Adipocyte (in vitro differentiated cells): ENCODE measurements at places on chromosomes 2 and 18.
A peak's percentile ranks its signal among the peaks of the same experiment; 100 is the strongest.

- peak; percentile 72 for DNase-seq
These were observed 170.2 kb downstream of the PRKCE start for GRCh38 chr2:45821558-45822271.

- no peak for DNase-seq
These were observed 15.0 kb downstream of the FZD5 start for GRCh38 chr2:207754498-207755383.

- DNase-seq: no peak
These were observed 37.0 kb downstream of the PUM2 start for GRCh38 chr2:20313659-20314058.

DNA sequence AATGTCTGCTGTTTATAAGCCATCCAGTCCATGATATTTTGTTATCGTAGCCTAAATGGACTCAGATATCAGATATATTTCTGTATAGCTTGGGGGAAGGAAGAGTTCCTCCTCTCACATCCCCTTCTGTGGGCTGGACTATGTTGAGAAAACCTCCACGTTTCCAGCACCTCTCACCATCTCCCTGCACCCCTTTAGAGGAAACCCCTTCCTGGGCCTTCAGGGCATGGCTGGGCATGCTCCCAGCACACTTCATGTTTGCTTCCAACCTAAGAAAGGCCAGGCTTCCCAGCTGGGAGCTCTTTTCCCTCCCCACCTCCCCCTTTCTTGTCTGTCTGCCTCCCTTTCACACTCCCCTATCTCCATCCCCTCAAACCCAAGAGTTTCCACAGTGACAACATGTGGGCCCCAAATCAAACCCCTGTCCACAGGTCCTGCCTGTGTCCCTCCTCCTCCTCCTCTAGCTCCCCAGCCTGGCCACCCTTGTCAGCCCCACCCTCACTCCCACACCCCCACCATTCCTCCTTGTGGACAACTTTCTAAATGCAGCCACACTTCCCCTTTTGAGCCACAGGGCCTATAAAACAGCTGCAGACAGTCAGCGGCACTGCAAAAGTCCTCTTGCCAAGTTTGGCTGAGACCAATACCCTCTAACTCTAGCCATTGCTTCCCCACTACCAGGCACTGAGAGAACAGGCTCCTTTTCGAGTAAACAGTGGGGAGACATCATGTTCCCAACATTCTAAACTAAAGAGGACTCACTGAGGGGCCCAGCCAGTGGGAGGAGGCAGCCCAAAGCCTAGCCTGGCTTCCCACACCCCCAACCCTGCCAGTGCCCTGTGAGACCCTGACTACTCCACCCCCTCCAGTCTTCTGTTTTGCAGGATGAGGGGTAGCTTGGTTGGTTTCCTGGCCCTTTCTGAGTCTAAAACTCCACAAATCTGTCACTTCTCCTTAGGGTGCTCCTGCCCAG, 120.5 kb downstream of the ZFP36L2 start:
- DNase-seq: peak; percentile 66

GRCh38 chr2:239139566-239139965, 261.3 kb downstream of the HDAC4 start:
- DNase-seq: no peak

DNA sequence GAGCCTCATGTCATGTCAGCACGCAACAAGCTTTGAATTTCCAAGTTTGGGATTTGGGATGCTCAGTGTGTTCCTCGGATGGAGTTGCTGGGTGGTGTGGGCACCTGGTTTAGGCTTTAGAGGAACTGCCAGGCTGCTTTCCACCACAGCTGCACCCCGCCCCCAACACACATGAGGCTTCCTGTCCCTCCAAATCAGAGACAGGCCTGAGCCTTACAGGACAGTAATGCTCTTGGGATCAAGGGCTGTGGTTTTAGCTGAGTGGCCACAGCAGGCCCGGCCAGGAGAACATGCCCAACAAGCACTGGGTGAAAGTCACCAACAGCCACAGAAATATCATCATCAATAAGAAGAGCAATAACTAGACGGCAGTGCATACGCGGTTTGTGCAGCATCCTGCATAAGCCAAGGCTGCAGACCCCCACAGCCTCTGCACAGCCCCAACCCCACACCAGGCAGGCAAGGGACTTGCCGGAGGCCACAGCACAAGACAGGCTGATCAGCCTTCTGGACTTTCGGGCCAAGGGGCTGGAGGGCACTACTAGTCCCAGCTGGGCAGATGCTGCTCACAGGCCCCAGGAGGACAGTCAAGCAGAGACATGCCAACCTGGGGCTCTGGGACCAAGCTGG, 29.7 kb upstream of the GPC1 start:
- no peak for DNase-seq

DNA sequence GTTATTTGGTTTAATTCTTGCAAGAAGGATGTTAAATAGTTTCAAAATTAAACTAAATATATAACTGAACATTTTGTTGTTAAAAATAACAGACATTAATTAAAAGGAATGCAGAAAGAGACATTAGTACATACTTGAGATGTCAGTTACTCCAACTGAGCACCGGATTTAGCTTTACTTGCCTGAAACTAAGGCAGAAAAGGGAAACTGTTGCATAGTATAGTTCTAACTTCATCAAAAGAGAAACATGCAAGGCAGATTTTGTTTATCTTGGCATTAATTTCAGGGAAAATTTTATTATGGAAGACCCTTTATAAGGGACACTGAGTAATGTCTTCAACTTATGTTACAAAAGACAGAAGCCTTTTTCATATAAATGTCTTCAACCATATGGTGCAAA, 218.3 kb downstream of the STK39 start:
- peak; percentile 53 for DNase-seq

GRCh38 chr18:63476668-63477067, at the start of gene SERPINB5:
Gene SERPINB5 (plus strand): TSS chr18:63476958. CDS start chr18:63484429, 7,471 bp downstream.
- no peak for DNase-seq

GRCh38 chr2:102703748-102704147, 58.1 kb upstream of the TMEM182 start:
- DNase-seq: peak; percentile 46

DNA sequence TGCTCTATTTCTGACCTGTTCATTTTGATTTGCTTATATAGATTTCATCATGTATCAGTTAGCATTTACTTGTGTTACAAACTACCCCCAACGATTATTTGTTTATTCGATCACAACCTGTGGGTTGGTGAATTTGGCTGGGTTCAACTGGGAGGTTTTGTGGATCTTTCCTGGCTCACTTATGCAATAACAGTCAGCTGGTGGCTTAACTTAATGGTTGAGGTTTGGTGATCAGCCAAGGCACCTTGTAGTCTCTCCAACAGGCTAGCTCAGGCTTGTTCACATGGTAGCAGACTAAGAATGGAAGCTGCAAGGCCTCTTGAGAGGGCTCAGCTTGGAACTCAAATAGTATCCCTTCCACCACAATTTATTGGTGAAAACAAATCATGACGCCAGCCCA, 5.4 kb upstream of the PUM2 start:
- peak; percentile 15 for DNase-seq

GRCh38 chr2:44817256-44817655, 124.2 kb upstream of the SIX3 start:
- DNase-seq: no peak

DNA sequence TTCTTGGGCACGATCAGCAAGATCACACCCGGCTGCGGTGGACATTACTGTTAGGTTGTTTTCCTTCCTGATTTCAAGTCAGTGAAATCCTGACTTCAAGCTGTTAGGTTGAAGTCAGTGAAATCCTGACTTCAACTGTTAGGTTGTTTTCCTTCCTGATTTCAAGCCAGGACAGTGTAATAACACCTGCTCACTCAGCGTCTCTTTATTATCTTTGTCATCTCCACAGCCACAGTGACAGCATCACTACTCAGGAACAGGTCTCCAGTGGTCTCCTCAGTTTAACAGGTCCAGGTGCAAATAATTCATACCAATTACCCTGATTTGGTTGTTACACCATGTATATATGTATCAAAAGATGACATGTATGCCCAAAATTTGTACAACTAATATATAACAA, 208.1 kb upstream of the REG3G start:
- DNase-seq: no peak

DNA sequence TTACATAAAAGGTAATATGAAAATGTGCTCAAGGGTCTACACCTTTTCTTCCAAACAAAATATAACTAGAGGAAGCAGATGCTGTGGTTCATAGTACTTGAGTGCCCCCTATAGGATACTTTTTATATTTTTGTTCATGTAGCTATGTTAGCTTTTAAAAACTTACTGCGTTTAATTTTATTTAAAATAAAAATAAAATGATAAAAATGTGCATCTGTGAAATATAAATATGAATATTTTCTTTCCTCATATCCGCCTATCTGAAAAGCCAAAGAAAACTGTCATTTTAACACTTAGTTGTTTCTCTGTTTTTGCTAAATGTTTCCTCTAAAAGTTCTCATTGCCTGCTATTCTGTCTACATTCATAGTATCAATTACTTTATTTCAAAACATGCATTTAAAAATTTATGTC, 9.6 kb upstream of the LRP1B start:
- DNase-seq: peak; percentile 81

GRCh38 chr2:26720322-26721114, 28.0 kb downstream of the KCNK3 start:
- peak; percentile 88 for DNase-seq

DNA sequence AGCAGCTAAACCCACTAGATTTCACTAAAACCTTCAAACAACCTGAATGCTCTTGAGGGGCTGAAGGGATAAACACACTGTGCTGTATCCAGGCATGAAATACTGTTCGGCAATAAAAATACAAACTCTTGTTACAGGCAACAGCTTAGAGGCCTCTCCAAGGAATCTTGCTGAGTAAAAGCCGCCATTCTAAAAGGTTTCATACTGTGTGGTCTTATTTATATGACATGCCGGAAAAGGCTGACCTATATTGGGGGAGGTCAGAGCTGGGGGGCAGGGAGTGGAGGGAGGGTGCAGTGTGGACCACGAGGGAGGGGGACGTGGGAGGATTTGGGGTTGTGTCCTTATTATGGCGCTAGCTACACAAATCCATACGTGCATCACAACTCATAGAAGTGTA, 136.2 kb downstream of the MBP start:
- DNase-seq: no peak

DNA sequence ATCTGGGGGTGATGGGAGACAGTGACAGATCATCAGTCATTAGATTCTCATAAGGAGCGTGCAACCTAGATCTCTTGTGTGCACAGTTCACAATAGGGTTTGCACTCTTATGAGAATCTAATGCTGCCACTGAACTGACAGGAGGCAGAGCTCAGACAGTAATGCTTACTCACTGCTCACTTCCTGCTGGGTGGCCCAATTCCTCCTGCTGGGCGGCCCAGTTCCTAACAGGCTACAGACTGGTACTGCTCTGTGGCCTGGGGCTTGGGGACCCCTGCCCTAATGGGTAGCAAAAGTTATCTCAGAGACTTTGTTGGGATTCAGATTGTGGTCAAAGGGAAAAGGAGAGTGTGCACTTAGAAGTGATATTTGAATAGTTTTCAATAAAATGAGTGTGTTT, 840.1 kb upstream of the ID2 start:
- DNase-seq: no peak

DNA sequence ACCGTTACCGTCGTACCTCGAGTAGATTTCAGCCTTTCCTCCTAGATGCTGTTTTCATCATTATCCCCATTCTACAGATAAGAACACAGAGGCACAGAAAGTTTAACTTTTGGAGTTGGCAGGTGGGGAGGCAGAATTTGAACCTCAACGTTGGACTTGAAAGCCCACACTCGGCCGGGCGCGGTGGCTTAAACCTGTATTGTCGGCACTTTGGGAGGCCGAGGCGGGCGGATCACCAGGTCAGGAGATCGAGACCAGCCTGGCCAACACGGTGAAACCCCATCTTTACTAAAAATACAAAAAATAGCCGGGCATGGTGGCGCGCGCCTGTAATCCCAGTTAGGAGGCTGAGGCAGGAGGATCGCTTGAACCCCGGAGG, 11.5 kb downstream of the CATIP start:
- DNase-seq: no peak

DNA sequence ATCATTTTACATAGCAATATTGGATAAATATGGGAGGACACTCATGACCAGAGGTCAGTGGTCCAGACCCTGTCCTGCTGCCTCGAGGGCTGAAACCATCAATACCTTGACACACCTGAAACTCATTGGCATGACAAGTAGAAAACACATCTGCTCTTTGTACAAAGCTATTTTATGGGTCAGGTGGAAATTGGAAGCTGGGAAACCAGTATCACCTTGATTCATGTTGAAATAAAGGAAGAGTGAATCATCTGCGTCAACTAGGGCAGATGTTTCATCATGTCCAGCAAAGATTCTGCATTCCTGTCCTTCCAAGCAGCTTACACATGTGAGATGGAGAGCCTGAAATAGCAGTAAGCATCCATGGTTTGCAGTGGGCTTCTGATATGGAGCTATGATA, 80.0 kb upstream of the ERBB4 start:
- peak; percentile 38 for DNase-seq

DNA sequence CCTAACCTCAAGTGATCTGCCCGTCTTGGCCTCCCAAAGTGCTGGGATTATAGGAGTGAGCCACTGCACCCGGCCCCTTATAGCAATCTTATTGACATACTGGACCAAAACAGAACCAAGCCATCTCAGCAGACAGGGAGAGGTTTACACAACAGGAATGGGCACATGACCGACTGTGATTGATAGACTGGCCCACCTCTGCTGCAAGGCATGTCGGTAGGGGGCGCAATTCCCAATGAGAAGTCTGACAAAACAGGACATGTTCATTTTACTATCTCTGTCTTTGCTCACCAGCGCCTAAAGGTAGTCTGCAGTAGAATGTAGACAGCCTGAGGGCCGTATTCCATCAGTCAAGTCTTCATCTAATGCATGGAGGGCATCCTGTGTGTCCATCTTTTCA, 2.0 kb downstream of the LYPD6B start:
- DNase-seq: peak; percentile 24

- peak; percentile 88 for DNase-seq
These were observed at the start of gene CD302 for GRCh38 chr2:159797543-159798375. Gene CD302 (minus strand): TSS chr2:159798208. CDS start chr2:159798198, 10 bp downstream.

DNA sequence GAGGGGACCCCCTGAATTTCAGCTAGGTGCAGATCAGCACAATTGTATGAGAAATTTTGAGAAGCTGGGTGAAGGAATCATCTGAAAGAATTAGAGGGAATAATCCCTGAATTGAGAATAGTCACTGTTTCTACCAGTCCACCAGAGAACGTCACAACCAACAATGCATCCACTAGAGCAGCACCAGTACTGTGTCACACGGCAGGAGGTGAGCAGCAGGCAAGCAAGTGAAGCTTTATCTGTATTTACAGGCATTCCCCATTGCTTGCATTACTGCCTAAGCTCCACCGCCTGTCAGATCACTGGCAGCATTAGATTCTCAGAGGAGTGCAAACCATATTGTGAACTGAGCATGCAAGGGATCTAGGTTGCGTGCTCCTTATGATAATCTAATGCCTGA, 40.7 kb downstream of the GDF7 start:
- DNase-seq: no peak

GRCh38 chr2:8288206-8288605, 393.6 kb upstream of the ID2 start:
- no peak for DNase-seq

DNA sequence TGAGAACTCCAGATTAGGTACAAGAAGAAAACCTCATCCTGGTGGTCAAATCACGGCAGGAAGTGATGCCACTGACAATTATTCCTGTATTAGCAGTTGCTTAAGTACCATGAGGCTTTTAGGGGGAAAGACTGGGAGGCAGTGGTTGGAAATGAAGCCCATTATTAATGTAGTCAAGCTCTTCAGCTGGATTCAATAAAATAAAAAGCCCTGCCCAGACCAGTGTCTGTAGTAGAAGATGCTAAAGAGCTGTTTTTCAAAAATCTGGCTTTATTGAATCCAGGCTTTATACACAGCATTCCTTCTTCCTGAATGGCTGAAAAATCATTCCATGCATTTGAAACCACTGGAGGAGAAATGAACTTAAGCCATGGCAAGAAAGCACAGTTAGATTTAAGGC, 155.2 kb downstream of the BCL2 start:
- no peak for DNase-seq
